ENCODE measurements at places on chromosomes 16 and 17. TPM values are rescaled to one million over a fixed set of nuclear protein-coding genes. Genes with fewer than 3 reads are reported as not detected.

DCAF7 gene
- total RNA-seq: 42.0 TPM

HEATR3 gene
- total RNA-seq: 13.4 TPM

KRTAP4-5 gene
- total RNA-seq: not detected

ERI2 gene
- 14.1 TPM for total RNA-seq

C16orf89 gene
- total RNA-seq: not detected

LRRC75A gene
- total RNA-seq: 1.2 TPM

ZNF205 gene
- total RNA-seq: 14.3 TPM

CLEC18C gene
- total RNA-seq: 0.13 TPM

RNF222 gene
- not detected for total RNA-seq

KRTAP4-9 gene
- not detected for total RNA-seq

QRICH2 gene
- 1.4 TPM for total RNA-seq

CCDC200 gene
- 0.14 TPM for total RNA-seq

PLSCR3 gene
- 41.6 TPM for total RNA-seq

MT1H gene
- not detected for total RNA-seq

ITFG1 gene
- total RNA-seq: 41.5 TPM

CNGB1 gene
- total RNA-seq: 0.06 TPM

TRPV3 gene
- 0.35 TPM for total RNA-seq

RASL10B gene
- total RNA-seq: 0.18 TPM

TP53TG3 gene
- 0.28 TPM for total RNA-seq

KIAA0513 gene
- 2.2 TPM for total RNA-seq

All from A549 treated with dexamethasone at 1 μM for 4 hours (cell line).